ENCODE measurements at places on chromosomes 2 and 18.

DNA sequence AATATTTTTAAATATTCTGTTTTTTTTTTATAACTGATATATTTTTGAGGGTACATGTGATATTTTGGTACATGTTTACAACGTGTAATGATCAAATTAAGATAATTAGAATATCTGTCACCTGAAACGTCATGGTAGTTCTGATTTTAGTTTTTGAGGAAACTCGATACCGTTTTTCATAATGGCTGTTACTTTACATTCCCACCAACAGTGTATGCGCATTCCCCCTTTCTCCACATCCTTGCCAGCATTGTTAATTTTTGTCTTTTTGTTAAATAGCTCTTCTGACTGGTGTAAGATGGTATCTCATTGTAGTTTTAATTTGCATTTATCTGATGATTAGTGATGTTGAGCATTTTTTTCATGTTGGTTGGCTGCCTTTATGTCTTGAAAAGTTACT lies 206.8 kb upstream of the STON1 start:
- DNase-seq = no peak

- DNase-seq = no peak
These were observed 109.5 kb downstream of the CDC42EP3 start for GRCh38 chr2:37561615-37562569.

GRCh38 chr18:79577451-79578395 lies 101.9 kb upstream of the CTDP1 start:
- DNase-seq = no peak

DNA sequence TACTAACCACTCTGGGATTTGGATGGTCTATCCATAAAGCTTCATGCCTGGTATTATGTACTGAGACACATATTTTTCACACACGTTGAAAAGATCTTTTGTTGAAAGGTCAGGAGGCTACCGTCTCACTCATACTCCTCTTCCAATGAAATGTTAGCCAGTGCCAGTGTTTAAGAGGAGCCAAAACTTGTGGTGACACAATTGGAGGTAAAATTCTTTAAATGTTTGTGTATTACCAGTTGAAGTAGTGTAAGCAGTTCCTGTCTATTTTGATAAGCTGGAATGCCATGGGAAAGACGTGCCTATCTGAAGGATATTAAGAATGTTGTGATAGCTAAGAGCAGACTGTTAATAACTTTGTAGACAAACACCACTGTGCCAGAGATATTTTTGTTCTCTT lies 32.1 kb downstream of the MARCHF7 start:
- no peak for DNase-seq

DNA sequence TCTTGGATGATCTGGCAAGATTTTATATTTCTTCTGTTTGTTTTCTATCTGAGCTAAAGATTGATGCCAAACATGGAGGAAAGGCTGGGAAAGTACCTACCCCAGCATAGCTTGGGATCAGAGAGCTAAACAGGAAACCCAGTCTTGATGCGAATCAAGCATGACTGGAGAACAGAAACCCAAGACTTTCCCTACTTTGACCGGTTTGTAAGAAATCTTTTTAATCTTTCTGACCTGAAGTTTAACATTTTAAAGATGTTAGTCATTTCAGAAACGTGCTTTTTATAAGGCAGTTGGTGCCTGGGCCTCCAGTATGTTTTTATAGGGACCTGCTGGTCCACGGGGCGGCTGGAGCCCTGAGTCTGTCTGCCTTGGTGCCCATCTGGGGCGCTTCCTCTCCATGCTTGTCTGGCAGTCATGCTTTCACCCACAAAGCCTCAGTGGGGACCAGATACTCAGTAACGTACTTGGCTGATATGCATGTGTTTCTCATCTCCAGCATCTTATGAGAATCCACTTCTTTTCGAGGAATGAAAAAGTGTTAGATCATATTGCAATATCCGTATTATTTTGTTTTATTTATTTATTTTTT lies 266.5 kb downstream of the PTGR3 start:
- no peak for DNase-seq

DNA sequence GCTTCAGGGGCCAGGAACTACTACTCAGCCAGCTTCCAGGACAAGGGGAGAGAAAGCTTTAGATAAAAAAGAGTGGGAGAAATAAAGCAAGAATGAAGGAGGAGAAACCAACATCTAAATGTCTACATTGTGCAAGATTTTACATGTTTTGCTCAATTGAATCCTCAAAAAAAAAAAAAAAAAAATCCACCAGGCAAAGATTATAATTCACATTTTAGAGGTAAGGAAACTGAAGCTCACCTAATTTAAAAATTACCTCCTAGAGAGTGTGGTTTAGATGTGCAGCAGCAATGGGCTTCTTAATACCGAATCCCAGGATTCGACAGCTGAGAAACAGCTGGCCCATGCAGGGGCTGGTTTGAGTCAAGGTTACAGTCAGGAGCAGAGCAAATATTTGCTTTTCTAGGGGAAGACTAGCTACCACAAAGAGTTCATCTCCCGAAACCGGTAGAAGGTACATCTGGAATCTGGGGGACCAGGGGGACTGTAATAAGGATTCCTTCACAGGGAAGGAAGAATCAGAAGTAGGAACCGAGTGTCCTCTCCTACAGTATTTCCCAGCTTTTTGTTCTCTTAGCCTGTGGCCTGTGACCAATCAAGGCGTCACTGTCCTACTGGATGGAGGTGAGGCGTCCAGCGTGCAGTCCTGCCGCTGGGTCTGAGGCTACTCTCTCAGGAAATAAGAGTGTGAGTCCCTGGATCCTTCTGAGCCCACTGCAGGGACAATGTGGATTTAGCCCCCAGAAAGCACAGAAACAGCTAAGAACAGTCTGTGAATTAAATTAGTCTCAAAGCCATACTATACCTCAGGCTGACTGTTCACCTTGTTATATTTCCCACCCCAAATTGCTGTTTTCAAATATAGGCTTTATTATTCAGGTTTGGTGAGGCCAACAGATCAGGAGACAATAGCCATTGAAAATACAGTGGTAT lies 42.3 kb downstream of the IL1R2 start:
- no peak for DNase-seq

DNA sequence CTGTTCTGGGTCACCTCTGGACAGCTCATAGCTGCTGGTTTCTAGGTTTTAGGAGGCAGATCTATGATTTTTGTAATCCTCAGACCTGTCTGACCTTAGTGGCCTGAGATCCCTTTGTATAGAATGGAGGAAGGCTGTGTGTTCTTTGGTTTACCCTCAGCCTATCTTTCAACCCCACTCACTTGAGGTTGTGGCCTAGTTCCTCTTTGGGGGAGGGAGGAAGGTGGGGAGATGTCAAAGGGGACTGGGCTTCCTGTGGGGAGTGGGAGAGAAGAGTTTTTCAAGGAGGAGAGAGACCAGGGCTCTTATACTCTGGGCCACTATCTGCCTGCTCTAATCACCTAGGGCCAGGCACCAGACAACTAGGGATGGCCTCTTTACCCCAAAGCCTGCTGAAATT lies 28.5 kb downstream of the SEMA4F start:
- no peak for DNase-seq

GRCh38 chr2:18792226-18792629 lies 202.9 kb upstream of the NT5C1B start:
- no peak for DNase-seq

- no peak for DNase-seq
These were observed 199.2 kb downstream of the KCNS3 start for GRCh38 chr2:18077704-18078103.
